Pons (tissue), 1 donor: ENCODE measurements at places on chromosomes 11 and 22.

DNA sequence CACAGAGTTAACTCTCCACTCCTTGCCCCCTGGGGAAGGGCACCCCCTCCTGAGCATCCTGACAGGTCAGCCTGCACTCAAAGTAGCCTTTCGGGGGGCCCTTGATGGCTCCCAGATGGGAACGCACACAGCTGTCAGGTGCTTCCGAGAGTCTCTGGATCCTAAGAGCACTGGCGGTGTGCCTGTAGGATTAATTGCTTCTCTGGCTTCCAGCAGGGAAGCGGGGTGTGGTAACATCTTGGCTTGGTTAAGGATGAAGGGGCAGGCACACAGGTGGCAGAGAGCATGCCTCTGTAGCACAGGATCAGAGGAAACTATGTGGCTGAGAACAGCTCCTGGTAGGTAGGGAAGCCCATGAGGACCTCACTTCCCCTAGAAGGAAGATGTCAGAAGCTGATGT lies 199.8 kb downstream of the MIAT start:
- no peak for DNase-seq

DNA sequence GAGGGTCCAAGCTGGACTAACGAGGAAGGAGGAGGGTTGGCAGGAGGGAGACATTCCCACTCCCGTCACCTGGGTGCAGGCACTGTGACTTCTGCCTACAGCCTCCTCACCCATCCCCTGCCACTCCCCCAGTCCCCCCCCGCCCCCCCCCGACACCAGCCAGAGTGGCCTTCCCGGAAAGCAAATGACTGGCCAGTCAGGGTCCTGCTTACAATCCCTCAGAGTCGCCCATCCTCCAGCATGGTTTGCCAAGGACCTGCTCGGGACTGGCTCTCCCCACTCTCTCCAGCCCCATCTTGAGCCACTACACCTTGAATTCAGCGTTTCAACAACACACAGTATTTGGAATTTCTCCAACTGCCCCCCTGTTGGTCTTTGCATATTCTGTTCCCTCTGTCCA lies 59.6 kb downstream of the THAP12 start:
- DNase-seq, result no peak

DNA sequence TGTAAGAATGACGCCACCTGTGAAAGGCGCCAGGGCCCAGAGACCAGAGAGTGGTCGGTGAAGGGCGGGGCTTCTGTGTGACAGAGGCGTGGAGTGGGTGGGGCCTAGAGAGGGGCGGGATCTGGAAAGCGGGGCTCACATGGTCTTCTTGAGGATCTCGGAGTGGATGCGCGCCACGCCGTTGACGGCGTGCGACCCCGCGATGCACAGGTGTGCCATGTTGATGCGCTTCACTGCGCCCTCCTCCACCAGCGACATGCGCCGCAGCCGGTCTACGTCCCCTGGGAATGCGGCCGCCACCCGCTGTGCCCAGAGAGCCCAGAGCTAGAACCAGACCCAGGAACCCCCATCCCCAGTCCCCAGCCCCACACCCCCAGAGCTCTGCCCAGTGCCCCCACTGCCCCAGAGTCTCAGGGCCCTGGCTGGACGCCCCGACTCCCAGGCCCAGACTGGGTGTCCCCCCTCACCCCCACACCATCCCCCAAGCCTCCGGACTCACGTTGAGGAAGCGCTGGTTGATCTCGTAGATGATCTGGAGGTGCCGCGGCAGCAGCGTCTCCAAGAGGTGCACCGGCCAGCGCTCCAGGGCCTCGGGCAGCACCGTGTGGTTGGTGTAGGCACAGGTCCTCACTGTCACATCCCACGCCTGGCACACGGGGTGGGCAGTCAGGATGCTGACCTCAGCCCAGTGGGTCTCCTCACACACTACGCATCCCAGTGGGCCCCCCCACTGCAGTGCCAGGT lies 6.2 kb downstream of the PYGM start:
- no peak for DNase-seq

DNA sequence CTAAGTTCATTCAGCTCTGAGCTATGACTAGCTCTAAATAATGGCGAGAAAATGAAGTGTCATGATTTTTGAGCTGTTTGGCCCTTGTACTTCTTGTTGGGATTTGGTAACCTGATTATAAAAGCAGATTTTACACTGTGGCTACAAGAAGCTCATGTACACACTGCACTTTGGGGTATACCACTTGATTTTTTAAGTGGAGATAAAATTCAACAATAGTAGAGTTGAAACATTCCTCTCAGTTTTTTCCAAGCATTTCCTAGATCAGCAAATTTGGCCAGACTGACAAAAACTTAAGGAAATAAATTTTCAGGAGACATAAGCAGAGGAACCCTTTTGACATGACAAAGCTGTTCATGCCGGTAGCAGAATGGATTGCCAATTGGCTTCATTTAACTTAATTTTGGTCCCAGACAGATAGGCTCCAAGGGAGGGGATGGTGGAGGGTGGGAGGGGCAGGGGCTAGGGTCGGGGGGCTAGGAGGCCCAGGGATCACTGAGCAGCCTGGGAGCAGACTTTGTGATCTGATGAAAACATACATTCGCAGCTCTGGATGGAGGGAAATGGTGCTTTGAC lies 575.9 kb downstream of the METTL15 start:
- no peak for DNase-seq

DNA sequence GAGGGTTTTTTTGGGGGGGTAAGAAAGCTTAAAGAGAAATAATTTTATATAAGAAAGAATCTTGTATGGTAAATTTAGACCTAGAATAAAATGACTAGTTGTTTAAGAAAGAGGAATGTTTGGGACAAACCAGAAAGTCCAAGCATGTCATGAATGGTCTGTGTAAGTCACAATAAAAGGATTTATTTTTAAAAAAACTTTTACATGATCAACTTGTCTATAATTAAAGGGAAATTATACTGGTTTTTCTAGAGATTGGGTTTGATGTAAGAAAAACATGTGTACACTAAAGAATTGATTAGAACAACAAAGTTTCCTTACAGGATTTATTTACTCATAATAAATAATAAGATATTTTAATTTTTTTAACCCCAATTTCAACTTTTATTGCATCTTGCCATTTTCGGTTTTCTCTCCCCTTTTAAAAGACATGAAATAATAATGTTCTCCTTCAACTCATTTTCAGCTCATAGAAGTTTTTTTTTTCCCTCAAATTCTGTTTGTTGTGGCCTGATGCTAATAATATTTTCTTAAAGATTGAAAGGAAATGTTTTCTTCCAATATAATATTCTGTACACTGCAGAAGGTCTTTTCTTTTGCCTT lies 35.4 kb upstream of the INCENP start:
- no peak for DNase-seq

DNA sequence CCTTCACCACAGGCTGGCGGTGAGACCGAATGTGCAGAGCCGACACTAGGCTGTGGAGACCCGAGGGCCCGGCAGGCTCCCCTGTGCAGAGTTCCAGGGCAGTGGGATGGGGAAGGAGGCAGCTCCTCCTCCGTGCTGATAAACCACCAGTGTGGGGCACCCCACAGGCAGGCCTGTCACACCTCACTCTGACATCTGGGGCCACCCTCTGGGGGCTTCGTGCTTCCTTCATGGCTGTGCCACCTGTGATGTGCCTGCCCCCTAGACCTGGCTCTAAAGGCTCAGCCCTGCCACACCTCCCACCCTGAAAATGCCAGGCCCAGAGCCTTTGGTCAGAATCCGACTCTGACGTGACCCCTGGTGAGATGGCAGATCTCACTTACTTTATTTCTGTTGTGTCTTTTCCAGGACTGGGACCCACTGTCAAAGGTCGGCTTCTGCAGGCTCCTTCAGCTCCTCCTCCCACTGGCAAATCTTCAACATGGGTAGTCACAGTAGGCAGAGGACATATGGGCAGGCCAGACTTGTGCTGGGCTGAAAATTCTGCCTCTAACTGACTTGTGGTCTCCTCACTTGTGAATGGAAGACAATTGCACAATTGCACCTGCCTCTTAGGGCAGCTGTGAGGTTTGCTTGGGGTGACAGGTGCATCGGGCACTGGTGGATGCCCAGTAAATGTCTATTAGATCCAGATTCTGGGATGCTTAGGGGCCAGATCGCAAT lies 46.2 kb upstream of the TSKU start:
- DNase-seq, result no peak

DNA sequence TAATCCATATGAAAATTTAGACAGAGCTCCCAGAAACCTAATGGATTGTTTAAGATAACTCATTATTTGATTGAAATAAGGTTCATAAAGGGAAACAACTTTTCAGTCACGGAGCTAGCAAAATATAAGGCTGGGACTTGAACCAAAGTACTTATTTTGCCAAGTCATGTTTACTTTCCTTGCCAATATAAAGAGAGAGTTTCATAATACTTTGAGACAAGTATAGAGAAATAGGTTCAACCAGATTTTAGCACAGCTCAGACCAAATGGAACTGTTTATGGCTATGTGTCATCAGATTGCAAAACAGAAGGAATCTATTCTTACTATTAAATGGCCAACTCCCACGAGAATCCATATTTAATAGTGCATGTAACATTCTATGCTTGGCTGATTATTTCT lies 1517.5 kb upstream of the TENM4 start:
- no peak for DNase-seq

DNA sequence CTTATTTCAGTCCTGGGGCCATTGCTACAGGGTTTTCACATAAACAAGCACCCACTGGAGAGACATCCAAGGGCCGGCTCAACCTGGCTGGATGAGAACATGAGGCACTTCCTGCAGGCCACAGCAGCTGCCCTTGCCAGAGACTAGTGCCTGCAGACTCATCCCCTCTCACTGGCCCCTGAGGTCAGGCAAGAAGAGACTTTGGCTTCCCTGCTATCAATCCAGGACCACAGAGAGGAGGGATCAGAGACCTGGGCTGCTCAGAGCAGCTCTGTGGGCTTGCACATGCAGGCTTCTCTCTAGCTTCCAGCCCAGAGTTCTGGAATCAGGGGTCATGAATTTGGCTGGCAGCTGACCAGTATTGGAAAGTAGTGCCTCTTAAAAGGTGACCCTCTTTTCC lies 79.5 kb downstream of the CABIN1 start:
- DNase-seq, result no peak

- no peak for DNase-seq
Measured at GRCh38 chr11:25924586-25924985, 407.3 kb upstream of the ANO3 start.

DNA sequence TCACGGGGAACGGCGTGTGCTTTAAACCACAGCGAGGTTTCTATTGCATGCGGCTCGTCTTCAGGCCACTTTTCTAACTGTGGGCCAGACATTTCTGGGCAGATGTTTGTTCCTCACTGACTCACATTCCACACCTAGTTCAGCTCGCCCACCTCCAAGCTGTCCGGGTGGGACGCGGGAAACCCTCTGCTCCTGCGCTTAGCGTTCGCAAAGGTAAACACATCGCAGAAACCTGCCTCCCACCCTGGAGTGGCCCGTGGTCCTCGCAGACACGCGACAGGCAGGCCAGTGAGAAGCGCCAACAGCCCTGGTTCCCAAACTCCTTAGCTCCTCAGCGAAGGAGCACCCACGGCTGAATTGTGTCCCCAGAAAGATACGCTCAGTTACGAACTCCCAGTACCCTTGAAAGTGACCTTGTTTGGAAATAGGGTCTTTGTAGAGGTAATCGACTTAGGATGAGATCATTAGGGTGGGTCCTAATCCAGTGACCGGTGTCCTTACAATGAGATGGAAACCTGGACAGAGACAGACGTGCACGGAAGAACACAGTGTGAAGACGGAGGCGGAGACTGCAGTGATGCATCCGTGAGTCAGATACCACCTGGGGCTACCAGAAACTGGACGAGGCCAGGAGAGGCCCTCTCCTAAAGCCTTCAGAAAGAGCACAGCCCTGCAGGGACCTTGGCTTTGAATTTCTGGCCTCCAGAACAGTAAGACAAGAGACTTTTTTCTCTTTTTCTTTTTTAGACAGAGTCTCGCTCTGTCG lies 82.7 kb downstream of the CELSR1 start:
- no peak for DNase-seq

DNA sequence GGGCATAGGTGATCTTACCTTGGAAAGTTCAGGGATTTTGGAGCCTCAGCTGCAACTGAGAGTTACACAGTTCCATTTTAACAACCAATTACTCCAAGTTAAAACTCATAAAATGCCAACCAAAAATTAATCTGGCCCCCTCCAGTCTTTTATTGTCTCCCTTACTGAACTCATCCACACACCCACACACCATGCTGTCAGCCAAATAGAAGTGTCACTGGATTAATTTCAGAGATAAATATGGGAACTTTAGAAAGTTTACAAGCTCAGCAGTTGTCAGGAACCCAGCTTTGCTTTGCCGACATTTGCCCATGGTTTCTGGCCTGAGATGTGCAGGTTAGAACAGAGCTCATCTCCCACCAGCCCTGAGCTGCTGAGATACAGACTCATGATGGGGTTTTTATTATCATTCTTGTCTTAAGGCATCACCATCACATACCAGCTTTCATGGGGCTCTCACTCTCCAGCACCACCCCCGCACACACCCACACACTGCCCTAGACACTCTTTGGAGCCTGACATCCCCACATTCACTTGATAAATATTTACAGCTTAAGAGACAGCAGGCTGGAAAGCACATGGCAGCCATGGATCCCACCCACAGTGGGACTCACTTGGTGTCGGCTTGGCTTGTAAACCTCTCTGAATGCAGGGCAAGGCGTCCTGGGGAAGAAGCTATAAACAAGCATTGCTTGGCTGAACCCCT lies 23.7 kb upstream of the CTR9 start:
- DNase-seq, result no peak

DNA sequence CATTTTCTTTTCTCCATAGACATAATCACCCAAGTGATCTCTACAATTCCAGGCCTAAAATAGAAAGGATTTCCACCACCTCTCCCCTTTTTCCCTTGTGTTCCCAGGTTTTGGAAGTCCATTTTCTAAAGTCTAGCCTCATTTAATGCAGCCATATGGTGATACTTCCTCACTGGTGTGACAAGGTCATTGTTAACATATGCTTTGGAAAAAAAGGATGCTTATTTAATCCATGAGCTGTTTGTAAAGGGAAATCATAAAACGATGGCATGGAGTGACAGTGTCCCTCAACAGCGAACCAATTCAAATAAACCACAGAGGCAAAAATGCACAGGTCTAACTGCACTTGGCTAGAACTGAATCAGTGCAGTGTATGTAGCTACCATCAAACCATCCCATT lies 26.6 kb downstream of the GRIA4 start:
- no peak for DNase-seq

GRCh38 chr11:93740031-93740729 lies 1.1 kb downstream of the TAF1D start:
- no peak for DNase-seq

DNA sequence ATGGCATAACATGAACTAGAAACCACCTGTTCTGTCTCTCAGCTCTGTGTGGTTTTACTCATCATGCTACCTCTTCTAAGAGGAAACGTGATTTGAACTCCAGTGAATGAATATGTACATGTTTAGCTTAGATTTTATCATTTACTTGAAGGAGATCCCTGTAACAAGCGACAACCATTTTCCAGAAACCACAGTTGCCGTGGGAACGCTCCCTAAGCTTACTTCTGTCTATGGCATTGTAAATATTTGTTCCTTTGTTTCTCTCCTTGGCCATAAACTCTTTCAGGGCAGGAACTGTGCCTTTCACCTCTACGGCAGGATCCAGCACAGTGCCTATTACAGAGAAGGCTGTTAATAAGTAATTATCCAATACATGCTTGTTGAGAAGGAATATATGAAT lies 17.1 kb upstream of the TPH1 start:
- no peak for DNase-seq
